ENCODE measurements at places on chromosomes 11 and 22. TPM values are rescaled to one million over a fixed set of nuclear protein-coding genes. Genes with fewer than 3 reads are reported as not detected.

GRCh38 chr11:93648158-93648557 is 13.3 kb upstream of the CEP295 start:
- DNase-seq: peak; percentile 38

GRCh38 chr22:32083000-32083399 is 39.9 kb downstream of the SLC5A1 start:
- no peak for DNase-seq

Gene ELFN2
- total RNA-seq: 1.5 TPM

Gene KCNE3
- 14.9 TPM for total RNA-seq

Gene TPBGL
- 0.58 TPM for total RNA-seq

Gene ZNF214
- total RNA-seq: 4.7 TPM

Gene PDE2A
- total RNA-seq: 16.7 TPM

Gene DEUP1
- total RNA-seq: 2.4 TPM

DNA sequence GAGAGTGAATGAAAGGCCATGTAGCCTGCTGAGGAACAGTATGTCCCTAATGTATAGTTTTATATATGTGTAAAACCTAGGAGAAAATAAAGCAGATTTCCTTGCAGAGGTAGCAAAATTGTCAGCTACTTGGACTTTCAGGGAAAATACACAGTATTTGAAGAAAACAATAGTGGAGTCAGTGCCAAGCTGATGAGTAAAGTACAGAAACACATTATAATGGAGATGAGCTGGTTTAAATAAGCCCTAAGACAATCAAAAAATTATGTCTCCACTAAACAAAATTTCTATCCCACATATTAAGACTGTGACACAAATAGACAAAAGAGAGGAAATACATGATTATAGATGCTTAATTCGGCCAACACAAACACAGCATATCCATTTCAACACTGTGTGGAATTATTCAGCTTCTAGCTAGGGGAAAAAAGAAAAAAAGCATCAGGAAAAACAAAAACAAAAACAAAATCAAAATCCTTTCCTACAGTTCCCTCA is 75.9 kb downstream of the MAML2 start:
- DNase-seq: no peak

Gene NLRP6
- 2.7 TPM for total RNA-seq

GRCh38 chr11:2446590-2447252 is 1.9 kb downstream of the KCNQ1 start:
- DNase-seq: no peak
